CD8-positive, alpha-beta memory T cell (primary cell): ENCODE measurements at places on chromosomes 5 and 9.

DNA sequence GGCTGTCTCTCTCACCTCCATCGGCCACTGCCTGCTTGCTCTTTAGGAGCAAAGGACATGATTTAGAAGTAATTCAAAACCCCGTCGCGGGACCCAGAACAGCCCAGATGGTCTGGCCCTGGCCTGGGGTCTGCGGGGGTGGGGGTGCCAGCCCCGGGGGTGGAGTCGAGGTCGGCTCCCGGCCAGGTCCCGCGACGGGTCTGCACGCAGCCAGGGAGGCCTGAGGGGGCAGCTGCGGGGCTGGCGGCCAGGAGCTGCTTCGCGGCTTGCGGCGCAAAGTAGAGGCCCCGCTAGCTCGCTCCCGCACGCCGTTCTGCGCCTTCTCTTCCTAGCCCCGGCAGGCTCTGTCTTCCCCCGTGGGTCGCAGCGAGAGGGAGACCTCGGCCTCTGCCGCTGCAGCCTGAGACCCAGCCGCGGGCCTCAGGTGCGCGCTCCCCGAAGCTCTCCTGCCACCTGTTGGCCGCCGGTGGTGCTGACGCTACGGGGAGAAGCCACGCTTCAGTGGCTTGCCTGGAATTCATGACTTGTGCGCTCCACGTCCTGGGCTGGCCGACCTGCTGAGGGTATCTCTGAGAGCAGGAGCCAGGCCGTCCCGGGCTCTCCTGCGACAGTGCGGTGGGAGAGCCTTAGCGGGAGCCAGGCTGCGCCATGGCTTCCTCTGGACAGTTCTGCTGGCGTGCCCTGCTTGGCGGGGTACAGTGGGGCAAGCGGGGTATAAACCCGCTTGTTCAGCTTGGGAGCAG, 157.2 kb upstream of the PITX1 start:
- no peak overlapping the region for H3K27ac ChIP-seq
- H3K4me3 ChIP-seq, result peak overlapping the region; percentile 27
- peak; percentile 59 for DNase-seq
- no peaks in the 10 kb centered on the region for H3K27me3 ChIP-seq
- no peaks in the 10 kb centered on the region for H3K4me1 ChIP-seq

GRCh38 chr5:57102905-57103255, 71.0 kb upstream of the GPBP1 start:
- no peak overlapping the region for H3K4me3 ChIP-seq
- DNase-seq, result no peak
- no peaks in the 10 kb centered on the region for H3K36me3 ChIP-seq
- no peaks in the 10 kb centered on the region for H3K4me1 ChIP-seq
- no peaks in the 10 kb centered on the region for H3K27me3 ChIP-seq
- no peak overlapping the region for H3K27ac ChIP-seq

GRCh38 chr5:81409896-81410295, 16.0 kb upstream of the ACOT12 start:
- no peak overlapping the region for H3K4me3 ChIP-seq
- H3K36me3 ChIP-seq, result no peaks in the 10 kb centered on the region
- H3K4me1 ChIP-seq, result no peaks in the 10 kb centered on the region
- H3K27ac ChIP-seq, result no peak overlapping the region
- no peaks in the 10 kb centered on the region for H3K27me3 ChIP-seq
- no peak for DNase-seq

DNA sequence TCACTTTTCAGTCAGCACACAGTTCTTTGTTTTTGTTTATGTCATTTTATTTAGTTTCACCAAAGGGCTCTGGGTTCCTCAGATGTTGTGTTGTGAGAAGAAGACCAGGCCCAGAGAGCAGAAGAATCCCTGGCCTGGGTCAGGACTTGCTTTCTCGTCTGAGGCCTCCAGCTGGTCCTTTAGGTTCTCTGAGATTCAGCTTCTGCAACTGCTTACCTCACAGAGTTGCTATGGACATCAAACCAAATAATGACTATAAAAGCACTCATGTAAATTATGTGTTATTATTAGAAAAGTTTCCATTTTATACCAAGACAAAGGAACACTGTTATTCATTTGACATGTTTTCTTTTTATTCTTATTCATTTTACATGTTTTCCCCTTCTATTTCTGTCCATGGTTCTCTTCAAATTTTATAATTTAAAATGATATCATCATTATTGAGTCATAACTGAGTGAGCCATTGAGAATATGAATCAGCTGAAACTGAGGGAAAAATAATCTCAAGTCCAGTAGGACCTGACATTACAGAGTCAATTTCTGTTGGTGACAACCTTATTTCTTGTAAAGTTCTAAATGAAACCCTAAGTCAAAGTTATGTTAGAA, 44.0 kb upstream of the GLRX start:
- H3K27me3 ChIP-seq, result no peaks in the 10 kb centered on the region
- peaks cover 33% of the 10 kb centered on the region for H3K4me1 ChIP-seq
- no peaks in the 10 kb centered on the region for H3K36me3 ChIP-seq
- no peak overlapping the region for H3K27ac ChIP-seq

DNA sequence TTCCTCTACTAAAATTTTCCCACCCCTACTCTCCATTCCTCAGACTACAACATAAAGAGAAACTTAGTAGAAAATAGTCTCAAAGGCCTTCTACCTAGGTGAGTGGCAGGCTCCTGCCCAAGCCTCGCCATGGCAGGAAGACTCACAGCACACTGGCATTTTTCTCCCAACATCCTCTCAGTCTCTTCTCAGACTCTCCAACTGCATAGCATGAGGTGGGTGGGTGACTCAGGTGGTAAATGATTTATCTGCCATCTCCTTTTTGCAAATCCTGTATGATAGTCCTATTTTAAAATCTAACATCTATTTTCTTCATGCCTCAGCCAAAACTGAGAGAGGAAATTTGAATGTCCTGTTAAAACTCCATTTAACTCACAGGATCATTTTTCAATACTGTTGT, 33.5 kb upstream of the GRIA1 start:
- no peaks in the 10 kb centered on the region for H3K36me3 ChIP-seq
- H3K27ac ChIP-seq, result no peak overlapping the region
- no peak for DNase-seq
- no peaks in the 10 kb centered on the region for H3K27me3 ChIP-seq
- H3K4me1 ChIP-seq, result no peaks in the 10 kb centered on the region

GRCh38 chr5:135203593-135204036, 169.6 kb upstream of the PITX1 start:
- no peaks in the 10 kb centered on the region for H3K4me1 ChIP-seq
- no peaks in the 10 kb centered on the region for H3K27me3 ChIP-seq
- DNase-seq, result no peak
- no peak overlapping the region for H3K27ac ChIP-seq
- no peak overlapping the region for H3K4me3 ChIP-seq
- no peaks in the 10 kb centered on the region for H3K36me3 ChIP-seq

DNA sequence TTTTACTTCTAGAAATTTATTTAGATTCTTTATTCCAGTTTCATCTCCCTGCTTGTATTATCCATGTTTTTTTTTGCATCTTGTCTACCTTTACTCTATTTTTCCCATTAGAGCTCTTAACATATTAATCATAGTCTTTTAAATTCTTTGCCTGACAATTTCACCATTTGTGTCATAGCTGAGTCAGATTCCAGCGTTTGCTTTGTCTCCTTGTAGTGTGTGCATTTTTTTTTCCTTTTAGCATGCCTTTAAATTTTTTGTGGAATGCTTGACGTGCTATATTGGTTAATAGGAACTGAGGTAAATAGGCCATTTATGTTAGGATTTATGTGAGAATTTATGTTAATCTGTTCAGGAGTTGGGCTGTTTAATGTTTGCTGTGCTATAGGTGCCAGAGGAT, 41.8 kb upstream of the NFIL3 start:
- no peak overlapping the region for H3K4me3 ChIP-seq
- no peaks in the 10 kb centered on the region for H3K27me3 ChIP-seq
- H3K36me3 ChIP-seq, result no peaks in the 10 kb centered on the region
- DNase-seq, result no peak

- no peaks in the 10 kb centered on the region for H3K4me1 ChIP-seq
- H3K27me3 ChIP-seq, result no peaks in the 10 kb centered on the region
- no peak for DNase-seq
Observed at GRCh38 chr5:135236228-135236907, 162.7 kb downstream of the MACROH2A1 start.

DNA sequence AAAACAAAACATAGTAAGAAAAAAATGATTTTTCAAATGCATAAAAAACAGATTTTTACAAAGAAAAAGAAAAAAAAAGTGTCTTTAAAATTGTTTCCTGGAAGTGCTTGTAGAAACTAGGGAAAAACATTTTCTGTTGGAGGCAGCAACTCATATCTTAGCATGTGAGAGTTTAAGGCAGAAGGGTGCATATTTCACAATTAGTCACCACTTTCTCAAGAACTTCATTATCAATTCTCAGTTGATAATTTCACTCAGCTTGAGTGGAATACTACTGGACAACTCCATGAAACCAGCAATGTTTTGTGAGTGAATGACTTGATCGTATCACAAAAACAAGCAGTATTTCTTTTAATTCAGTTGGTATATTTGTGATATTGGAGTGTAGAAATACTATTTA, 508.3 kb upstream of the DAB2 start:
- no peak overlapping the region for H3K4me3 ChIP-seq
- H3K36me3 ChIP-seq, result no peaks in the 10 kb centered on the region
- H3K4me1 ChIP-seq, result no peaks in the 10 kb centered on the region
- no peak for DNase-seq
